Right hindlimb (tissue), 1 donor: ENCODE measurements at places on chromosomes 1 and 21.

DNA sequence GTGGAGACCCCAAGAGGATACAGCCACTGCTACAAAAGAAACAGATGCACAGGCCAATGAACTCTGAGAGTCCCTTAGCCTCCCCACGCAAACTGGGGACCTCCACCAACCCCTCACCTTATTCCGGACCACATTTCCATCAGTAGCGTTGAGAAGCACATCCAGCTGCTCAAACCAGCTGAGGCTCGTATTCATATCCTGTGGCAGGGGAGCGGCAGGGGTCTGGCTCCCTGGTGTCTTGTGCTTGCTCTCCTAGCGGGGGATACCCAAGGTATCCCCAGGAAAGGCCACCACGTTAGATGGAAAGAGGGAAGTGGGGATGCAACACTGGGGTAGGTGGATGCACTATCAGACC lies 481 bp downstream of the CCDC163 start:
- no peak for DNase-seq

GRCh38 chr1:218294546-218294945 lies 9.5 kb downstream of the RRP15 start:
- no peak for DNase-seq

GRCh38 chr1:30036229-30036547 lies 687.2 kb downstream of the MATN1 start:
- no peak for DNase-seq

DNA sequence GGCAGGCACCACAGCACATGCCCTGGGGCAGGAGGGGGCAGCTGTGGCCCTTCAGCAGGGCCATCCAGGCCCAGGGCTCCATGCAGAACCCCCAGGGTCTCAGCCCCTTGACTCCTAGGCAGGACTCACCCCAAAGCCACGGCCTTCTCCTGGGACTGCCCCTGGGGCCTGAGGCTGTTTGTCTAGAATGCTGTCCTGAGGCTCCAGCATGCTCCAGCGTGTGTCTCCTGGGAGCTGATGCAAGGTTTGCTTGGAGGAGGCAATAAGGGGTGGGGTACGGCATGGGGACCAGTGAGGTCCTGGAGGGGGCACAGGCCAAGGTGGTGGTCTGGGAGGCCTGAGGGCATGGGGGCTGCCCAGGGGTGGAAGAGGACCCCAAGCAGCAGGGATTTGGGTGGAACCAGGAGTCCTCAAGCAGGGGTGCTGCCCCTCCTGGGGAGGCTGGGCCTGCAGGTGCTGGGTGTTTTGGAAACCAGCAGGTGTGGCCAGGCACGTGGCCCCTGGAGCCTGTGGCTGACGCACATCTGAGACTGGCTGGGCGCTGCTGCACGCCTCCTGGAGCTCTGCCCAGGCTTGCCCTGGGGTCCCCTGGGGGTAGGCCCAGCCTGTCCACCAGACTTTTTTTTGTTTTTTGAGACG lies 7.8 kb upstream of the CALML6 start:
- peak; percentile 40 for DNase-seq

DNA sequence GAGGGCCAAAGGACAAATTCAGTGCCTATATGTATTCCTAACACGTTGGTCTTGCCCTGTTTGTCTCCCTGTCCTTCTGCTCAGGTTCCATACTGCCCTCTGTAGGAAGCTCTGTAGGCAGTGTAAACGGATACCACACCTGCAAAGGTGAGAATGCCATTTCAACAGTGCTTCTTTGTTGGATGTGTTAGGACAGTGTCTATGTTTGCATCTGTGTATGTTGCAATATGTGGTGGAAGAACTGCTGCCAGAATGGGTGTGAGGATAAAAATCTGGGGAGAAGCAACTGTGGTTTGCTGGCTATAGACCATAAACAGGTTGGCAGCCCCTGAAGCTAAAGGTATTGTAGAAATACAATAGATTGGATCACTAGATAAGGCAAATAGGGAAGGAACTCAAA lies 113.1 kb upstream of the BMP8A start:
- no peak for DNase-seq

- peak; percentile 1 for DNase-seq
Measured at GRCh38 chr21:42560517-42561179, 47.0 kb downstream of the SLC37A1 start.

GRCh38 chr1:153535242-153536011 lies at the start of gene S100A6:
S100A6 (minus strand) TSS chr1:153535991; CDS start chr1:153535339, 652 bp downstream.
- DNase-seq, result no peak

- DNase-seq, result no peak
Measured at GRCh38 chr1:166166329-166166697, 488 bp downstream of the FAM78B start.

GRCh38 chr1:176831150-176831549 lies 333.4 kb downstream of the ASTN1 start:
- DNase-seq, result no peak
